ENCODE measurements at places on chromosomes 7 and 10.

- peak; percentile 6 for DNase-seq
Measured at GRCh38 chr7:20647908-20648776, 32.7 kb downstream of the ABCB5 start.

- no peak for DNase-seq
Measured at GRCh38 chr7:45176886-45177731, 19.5 kb downstream of the RAMP3 start.

DNA sequence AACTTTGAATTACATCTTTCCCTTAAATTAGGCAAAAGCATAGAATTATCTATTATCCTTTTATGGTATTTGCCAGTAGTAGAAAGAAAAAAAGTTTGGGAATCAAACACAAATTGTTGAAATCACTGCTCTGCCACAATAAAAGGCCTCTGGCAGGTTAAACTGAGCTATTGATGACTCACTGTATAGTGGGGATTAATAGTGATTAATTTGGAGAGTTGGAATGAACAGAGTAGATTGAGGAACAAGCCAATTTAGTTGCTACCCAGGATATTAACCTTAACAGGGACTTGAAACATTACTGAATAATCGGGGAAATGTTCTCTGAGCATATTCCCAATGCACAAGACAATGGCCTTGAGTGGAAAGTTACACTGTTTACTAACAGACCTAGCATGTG is 33.1 kb downstream of the MASTL start:
- no peak for DNase-seq

DNA sequence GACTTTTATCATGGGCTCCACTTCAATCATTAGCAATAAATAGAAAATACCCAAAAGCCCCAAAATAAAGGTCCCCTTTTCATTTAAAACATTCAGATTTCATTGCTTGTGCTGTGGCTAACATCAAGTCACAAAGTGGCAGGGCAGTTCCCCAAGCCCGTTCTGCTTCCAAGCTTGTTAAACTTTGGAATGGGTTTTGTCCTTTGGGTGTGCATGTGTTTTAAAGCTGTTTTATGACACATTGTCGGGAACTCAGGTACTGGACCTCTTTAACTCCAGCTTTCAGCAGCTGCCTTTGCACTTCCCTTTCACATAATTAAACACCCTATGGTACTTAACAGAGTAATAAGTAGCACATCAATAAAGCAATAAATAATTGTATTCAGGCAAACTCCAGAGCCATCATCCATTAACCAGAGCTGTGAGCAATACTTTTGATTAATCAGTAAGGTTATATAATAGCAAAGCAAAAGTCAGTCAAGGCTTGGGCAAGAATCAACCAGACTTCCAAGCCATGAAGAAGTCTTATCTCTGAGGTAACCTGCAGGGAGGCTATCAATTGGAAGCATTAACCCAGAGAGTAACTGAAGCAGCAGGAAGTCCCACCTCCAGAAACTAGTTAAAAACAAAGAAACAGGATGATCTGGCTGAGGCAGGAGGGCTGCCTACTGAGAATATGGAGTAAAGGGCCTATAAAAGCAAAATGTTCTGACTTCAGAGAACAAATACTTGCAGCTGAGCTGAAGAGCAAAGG is 56.1 kb upstream of the ARID5B start:
- DNase-seq = no peak

GRCh38 chr10:1552406-1552805 is 184.9 kb downstream of the ADARB2 start:
- no peak for DNase-seq

DNA sequence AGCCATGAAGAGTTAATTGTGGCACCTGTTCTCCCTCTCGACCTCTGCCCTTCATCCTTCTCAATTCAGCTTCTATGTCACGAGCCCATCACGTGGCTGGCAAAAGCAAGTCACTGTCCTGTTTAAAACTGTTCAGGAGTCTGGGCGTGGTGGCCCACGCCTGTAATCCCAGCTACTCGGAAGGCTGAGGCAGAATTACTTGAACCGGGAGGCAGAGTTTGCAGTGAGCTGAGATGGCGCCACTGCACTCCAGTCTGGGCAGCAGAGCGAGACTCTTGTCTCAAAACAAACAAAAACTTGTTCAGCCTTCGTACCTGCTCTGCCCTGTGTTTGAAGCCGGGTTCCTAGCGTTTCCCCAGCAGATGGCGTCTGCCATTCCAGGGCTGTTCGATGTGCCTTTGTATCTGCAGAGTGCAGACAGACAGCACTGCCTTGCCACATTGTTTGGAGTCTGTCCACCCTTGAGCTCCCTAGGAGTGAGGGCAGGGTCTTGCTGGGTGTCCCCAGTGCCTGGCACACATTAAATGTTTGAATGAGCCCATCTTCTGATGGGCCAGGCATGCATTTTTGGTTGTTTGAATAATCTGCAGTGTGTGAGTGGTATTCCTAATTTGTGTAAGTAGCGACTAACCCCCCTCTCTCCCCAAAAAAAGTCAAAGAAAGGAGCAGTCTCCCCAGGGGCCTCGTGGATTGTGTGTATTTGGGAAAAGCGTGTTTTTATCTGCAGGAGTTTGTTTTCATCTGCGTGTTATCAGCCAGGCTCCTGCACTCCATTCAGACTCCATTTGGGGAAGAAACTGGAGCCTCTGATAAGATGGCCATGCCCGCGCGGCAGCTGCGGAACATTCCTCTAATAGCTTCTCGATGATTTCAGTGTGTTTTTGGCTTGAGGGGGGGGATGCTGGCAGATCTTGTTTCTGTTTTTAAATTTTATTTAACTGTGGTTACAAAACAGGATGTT is 61.2 kb downstream of the DNAJB6 start:
- DNase-seq = no peak

DNA sequence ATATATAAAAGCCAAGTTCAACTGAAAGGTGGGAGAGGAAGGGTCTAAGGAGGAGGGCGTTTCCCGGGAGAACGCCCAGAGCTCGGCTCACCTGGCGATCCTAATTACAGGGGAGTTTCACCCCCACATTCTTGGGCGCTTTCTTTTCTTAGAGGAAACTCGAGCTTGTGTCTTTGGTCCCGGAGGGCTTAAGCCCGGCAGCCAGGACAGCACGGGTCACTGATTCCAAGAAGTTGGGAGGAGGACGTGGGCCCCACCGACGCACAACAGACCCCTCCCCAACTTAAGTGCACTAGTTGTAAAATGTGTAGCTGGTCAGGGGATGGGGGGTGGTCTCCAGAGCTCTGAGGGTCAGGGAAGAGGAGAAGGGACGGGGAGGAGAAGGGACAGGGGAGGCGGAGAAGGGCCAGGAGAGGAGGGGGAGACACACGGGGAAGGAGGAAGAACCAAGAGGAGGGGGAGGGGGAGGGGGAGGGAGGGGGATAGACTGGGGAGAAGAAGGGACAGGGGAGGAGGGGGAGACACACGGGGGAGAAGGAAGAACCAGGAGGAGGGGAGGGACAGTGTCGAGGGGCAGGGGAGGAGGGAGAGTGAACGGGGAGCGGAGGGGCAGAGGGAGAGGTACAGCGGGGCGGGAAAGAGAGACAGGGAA is 874 bp downstream of the BAIAP2L1 start:
- no peak for DNase-seq

GRCh38 chr7:28062197-28062991 is 118.2 kb downstream of the JAZF1 start:
- no peak for DNase-seq

- DNase-seq = peak; percentile 55
Measured at GRCh38 chr10:69749178-69750010, 52.3 kb upstream of the COL13A1 start.

DNA sequence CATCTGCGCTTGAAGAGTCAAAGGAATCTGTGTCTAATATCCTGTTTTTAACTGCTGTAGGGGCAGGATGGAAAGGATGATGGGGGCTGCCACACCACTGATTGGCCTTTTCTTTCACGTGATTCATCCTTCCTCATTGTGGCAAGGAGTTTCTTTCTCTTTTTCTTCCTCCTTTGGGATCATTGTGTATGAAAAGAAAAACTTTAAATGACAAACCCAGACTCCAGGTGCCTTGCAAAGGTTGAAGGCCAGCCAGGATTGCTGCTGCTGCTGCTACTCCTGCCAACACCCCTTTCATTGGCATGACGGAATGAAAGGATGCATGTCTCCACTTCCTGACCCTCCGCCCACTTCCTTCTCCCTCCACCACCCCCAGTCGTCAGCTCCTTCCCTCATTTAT is 6.5 kb upstream of the OIT3 start:
- no peak for DNase-seq

DNA sequence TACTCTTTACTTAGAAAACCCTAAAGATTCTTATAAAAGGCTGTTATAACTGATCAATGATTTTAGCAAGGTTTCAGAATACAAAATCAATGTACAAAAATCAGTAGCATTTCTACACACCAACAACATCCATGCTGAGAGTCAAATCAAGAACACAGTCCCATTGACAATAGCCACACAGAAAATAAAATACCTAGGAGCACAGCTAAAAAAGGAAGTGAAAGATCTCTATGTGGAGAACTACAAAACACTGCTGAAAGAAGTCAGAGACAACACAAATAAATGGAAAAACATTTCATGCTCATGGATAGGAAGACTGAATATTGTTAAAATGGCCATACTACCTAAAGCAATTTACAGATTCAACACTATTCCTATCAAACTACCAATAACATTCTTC is 427.0 kb downstream of the KCNMA1 start:
- no peak for DNase-seq

- DNase-seq = no peak
Measured at GRCh38 chr7:142917447-142917846, 16.1 kb downstream of the TRPV5 start.

Data from MG63 (cell line).